Fibroblast of skin of left quadriceps (primary cell): ENCODE measurements at places on chromosomes 5 and 9.

GRCh38 chr5:149282027-149282965 is 10.6 kb downstream of the AFAP1L1 start:
- DNase-seq = no peak

- peak; percentile 17 for DNase-seq
Observed at GRCh38 chr5:173963182-173963838, 25.7 kb upstream of the C5orf47 start.

DNA sequence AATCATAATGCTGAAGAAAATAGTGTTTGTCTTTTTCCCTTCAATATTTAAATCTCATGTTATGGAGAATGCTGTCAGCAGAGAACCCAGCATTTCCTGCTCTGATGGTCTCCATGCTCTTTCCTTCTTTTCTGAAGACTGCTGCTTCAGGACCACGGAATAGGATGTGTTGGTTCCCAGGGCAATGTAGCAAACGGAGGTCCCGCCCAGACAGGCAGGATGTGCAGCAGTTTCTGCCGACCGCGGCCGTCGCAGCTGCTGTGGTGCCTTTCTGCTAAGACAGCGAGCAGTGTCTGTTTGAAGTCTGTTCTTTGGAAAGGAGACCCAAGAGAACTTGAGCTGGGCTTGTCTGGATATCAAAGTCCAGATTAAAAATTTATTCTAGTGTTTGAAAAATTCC is 654.3 kb downstream of the CCDC171 start:
- DNase-seq = no peak

GRCh38 chr9:84999788-85000187 is 330.3 kb downstream of the NTRK2 start:
- no peak for DNase-seq

DNA sequence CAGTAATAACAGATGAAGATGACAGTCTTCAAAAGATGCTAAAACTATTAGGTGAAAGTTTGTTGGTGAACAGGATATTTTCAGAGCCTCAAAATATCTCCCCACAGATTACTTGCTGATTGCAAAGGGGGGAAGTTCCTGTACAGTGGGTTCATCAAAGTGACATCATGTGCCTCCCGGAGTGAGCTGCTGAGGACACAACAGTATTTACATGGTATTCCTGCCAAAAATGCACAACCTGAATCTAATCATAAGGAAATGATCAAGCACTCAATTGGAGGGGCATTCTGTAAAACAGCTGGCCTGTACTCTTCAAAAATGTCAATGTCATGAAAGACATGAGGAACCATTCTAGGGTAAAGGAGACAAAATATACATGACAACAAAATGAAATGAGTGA is 18.9 kb upstream of the GLIS3 start:
- DNase-seq = no peak

DNA sequence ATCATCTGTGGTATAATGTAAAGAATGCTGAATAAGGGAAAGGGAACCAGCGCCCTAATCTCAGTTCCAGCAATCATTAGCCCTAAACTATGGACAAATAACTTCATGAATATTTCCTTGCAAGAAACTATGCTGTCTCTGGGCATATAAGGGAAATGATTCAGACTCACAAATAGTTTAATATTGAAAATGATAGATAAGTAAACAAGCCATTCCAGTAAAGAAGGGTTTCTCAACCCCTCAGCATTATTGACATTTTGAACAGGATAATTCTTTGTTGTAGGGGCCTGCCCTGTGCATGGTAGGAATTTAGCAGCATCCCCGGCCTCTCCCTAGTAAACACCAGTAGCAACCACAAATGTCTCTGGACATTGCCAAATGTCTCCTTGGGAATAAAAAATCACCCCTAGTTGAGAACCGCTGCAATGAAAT is 23.8 kb downstream of the C5 start:
- DNase-seq = peak; percentile 9

- DNase-seq = no peak
Observed at GRCh38 chr5:115170134-115170928, 623 bp upstream of the TRIM36 start.

DNA sequence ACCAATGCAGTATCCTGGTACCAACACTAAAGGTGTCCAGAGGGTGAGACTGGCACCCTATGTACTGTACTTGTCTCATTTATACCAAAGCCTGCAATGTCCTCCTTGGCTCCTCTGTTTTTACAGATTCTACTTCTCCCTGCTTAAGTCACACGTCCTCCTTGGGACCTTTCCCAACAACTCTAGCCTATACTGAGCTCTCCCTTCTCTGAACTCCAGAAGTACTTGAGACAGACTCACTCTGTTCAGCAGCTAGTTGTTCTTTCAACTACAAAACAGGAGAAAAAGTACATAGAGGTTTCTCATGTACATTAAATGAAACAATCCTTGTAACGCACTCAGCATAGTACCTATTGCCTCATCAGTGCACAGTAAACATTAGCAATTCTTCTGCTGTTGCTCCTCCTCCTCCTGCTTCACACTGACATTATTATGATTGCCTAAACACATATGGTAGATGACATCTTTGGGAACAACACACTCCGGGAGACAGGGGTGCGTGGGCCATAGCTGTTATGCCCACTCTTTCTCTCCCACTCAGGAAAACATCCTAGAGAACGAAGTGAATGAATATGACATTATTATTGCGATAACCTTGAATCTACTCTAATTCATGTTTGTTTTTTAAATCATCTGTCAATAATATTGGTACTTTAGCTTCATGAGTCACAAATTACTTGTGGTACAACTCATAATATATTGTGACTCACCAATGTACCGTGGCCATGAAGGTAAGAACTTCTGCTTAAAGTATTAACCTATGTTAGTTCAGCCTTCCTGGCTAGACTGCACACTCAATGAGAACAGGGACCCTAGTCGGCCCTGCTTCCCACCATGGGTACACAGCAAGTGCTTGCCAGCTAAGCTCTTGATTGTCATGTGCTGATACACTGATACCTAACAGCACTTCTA is 180.3 kb upstream of the ADRA1B start:
- no peak for DNase-seq

GRCh38 chr5:169956126-169956525 is 24.2 kb downstream of the INSYN2B start:
- no peak for DNase-seq

DNA sequence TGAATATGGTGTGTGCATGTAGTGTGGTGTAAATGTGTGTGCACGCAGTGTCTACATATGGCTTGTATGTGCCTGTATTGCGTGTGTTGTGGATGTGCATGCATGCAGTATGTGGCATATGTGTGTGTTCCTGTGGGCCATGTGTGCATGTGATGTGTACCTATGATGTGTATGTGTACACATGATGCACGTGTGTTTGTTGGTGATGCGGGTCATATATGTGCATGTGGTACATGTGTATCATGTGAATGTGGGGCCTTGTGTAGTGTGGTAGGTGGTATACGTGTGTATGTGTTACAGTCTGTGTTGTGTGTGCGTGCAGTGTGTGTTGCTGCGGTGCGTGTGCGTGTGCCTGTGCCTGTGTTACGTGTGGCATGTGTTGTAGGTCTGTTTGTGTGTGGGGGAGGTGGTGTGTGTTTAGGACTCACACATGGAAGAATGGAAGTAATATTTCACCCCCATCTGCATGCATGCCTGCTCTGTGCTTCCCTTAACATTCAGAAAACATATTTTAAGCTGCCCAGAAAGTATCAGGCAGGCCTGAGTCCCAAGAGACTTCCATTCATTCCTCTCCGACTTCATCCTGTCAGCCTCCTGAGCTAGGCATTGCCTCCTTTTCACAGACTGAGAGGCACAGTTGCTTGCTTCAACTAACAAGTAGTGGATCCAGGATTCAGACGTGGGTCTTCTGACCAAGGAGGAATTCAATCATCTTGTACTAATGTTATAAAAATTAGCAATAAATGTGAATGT is 55.4 kb upstream of the RUFY1 start:
- no peak for DNase-seq

DNA sequence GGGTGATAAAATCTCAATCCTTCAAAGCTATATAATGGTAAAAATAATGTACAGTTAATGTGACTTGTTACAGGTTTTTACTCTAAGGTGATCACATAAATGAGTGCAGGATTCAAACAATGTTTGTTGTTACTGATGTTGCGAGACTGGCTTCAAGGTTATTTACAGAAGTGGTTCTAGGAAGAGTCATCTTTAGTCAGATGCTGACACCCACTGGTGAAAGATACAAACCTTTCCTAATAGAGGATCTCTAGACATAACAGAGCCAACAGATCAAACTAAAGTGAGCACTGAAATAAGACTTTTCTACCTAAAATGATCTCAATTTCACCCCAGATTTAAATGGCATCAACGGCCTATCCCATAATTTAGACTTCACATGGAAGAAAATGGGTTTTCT is 20.2 kb downstream of the ARSB start:
- DNase-seq = peak; percentile 47

GRCh38 chr9:3435732-3436131 is 90.1 kb downstream of the RFX3 start:
- DNase-seq = no peak

GRCh38 chr5:175859422-175859821 is 12.0 kb upstream of the CPLX2 start:
- no peak for DNase-seq

GRCh38 chr5:143541943-143542797 is 138.7 kb upstream of the NR3C1 start:
- no peak for DNase-seq

GRCh38 chr9:133956520-133957076 is 35.5 kb downstream of the VAV2 start:
- DNase-seq = no peak

DNA sequence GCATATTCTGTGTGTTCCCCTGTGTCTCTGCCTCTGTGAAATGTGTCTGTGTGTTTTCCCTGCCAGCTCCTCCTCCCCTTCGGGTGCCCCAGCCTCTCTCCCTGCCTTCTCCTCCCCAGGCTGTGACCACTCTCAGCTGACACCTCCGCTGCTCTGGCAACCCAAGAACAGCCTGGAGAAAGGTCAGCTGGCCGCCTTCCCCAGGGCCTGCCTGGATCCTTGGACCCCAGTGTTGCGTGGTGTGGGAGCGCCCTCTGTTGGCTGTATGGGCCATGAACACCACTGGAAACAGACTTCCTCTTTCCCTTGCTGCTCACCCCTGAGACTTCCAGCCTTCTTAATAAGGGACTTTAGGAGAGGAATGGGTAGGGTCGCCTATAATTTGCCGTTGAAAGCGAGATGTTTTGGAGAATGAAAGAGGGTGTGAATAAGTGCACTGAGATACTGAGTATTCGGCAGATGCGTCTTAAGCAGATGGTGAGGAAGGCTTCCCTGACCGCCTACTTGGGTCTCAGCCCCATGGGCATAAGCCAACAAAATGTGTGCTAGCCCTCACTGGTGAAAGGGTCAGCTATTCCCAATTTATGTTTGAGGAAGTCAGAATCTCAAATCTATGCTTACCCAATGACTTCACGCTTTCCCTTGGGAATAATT is 114.9 kb upstream of the TRIM32 start:
- peak; percentile 44 for DNase-seq

DNA sequence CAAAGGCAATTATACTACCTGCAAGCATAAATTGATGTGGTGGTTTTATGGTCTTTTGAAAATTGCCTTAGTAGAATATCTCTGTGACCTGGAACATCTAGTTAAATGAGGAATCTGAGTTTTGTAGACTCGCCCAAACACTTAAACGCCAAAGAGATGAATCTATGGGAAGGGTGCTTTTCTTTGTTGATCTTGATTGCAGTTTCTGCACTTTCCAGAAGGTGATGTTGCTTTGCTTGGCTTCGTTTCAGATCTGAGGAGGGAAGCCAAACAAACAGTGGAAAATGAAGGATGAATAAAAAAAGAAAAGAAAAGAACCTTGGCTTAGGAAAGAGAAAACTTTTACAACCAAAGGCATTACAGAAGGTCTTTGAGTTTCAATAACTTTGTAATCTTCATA is 1021.2 kb downstream of the NR2F1-AS1 start:
- no peak for DNase-seq

DNA sequence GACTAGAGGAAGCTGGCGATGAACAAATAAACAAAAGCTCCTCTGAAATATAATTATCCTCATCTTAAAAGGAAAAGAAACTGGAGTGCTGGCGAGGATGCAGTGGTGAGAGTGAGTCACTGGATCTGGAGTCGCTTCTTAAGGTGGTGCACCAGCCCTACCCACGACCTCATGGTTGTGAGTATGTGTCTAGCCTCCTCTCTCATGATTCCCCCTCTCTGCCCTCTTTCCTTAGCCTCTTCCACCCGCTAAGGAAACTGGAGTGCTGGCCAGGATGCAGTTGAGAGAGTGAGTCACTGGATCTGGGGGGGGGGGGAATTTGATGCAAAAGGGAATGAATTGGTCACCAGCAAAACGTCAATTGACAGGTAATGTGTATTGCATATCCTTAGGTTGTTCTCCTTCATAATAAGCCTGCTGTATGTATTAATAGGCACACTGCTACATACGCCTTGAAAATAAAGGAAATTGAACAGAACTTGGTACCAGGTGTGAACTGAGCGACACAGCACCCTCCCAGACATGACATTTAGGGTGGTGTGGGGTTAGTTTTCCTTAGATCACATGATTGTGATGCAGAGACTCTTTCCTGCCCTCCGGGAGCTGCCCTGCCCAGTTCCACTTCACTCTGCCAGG is 36.3 kb upstream of the EBF1 start:
- DNase-seq = peak; percentile 20

- no peak for DNase-seq
Observed at GRCh38 chr5:28914297-28914696, 1875.9 kb upstream of the CDH9 start.

DNA sequence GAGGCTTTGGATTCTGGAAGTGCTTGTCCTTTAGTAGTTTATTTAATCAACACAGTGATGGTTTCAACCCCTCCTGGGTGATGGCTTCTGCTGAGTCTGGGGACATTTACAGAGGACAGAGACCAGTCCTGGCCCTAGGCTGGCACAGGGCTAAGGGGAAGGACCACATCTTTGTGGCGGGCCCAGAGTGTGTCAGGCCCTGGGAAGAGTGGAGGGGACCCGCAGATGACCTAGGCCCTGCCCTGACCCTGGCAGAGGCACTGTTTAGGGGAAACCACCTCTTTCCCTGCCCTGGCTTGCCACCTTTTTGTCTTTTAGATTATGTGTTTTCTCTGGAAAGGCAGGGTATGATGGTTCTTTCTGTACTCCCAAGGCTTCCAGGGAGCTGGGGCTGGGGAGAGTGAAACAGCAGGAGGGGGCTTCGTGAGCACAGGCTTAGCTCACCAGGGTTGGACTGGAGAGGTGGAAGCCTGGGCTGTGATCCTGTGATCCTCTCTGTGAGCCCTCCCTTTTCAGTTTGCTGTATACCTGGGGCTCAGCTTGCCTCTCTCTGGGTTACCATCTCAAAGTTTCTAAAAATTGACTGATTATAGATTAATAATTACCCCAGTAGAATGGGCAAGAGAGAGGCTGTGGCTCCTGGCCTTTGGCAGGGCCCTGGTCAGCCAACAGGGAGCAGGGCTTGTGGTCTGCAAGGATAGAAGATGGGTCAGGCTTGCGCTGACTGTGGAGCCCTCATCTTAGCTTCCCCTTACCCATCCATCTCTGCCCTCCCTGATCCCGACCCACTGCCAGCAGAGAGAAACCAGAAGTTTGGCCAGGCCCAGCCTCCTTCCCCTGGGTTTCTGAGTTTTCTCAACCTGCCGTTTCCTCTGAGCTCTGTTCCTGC is 1.7 kb upstream of the SYNPO start:
- no peak for DNase-seq

GRCh38 chr5:88746438-88746882 is 136.5 kb downstream of the MEF2C start:
- DNase-seq = no peak

GRCh38 chr9:125409217-125409636 is 147.6 kb downstream of the GAPVD1 start:
- no peak for DNase-seq

GRCh38 chr5:143065185-143065965 is 295.2 kb downstream of the ARHGAP26 start:
- DNase-seq = no peak

- no peak for DNase-seq
Observed at GRCh38 chr5:157594257-157594656, 18.7 kb upstream of the ADAM19 start.
